Kidney (tissue), 22 donors: ENCODE measurements at places on chromosomes 16 and 17. TPM values are rescaled to one million over a fixed set of nuclear protein-coding genes. Genes with fewer than 3 reads are reported as not detected.

DNA sequence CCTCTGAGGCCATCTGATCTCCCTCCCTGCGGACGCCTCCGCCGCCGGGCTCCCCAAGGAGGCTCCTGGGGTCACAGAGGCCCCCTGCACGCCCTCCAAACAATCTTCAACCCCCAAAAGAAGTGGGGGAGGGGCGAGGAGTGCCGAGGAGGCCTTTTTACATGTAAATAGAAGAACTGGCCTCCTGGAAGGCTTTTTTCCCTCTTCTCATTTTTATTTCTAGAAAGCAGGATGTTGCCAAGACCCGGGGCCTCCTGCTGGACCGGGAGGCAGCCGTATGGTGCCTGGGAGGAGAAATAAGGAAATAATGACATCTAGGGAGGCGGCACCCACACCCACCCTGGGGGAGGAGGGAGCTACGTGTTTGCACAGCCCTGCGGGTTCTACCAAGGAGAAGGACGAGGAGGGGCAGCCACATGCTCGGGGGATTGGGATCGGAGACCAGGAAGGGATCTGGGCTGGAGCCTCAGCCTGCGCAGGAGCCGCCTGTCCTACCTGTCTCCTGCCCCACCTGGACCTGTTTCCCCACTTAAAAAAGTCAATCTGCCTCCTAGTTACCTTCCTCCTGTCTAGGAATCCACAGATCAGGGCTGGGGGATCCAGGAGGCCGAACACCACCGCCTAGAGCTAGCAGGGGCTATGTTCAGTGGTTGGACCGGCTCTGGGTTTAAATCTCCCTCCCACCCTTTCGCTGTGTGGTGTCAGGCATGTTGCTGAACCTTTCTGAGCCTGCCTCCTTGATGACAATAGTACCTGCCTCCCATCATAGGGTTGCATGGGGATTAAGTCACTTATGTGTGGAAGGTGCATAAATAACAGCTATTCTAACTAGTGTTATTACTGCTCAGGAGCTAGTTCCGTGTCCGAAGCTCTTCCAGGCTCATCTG is 175.7 kb upstream of the GSE1 start:
- H3K27ac ChIP-seq: no peak overlapping the region
- H3K4me3 ChIP-seq: no peak overlapping the region
- peaks cover 4% of the 10 kb centered on the region for H3K4me1 ChIP-seq

The CCL16 gene
- total RNA-seq: 0.79 TPM

The CES1 gene
- 11.9 TPM for total RNA-seq

DNA sequence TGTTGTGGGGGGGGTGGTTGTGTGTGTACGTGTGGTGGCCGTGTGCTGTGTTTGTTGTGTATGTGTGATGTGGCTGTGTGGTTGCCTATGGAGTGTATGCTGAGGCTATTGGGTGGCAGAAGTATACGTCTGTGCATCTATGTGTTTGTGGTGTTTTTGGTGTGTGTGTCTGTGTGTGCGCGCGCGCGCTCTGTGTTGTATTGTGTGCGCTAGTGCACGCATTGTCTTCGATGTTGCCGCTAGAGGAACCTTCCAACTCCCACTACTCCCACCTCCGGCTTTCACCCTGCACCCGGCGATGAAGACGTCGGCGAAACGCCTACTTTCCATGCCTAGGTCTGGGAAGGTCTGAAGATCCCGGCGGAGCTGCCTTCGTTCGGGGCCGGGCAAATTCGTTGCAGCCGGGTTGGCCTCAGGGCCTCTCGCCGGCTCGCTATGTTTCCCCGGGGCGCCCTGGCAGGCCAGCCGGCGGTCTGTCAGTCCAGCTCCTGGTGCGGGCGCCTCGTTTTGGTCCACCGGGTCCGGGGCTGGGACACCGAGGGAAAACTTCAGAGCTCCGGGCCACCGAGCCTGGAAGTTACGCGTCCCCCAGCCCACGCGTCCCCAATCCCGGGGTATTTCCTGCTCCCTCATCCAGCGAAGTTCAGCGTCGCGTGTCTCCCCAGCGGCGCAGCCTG is 5.2 kb upstream of the DLX4 start:
- no peak overlapping the region for H3K27ac ChIP-seq
- no peak overlapping the region for H3K4me3 ChIP-seq
- DNase-seq: no peak
- H3K27me3 ChIP-seq: peaks cover 60% of the 10 kb centered on the region
- no peaks in the 10 kb centered on the region for H3K4me1 ChIP-seq

The KRT40 gene
- total RNA-seq: not detected

DNA sequence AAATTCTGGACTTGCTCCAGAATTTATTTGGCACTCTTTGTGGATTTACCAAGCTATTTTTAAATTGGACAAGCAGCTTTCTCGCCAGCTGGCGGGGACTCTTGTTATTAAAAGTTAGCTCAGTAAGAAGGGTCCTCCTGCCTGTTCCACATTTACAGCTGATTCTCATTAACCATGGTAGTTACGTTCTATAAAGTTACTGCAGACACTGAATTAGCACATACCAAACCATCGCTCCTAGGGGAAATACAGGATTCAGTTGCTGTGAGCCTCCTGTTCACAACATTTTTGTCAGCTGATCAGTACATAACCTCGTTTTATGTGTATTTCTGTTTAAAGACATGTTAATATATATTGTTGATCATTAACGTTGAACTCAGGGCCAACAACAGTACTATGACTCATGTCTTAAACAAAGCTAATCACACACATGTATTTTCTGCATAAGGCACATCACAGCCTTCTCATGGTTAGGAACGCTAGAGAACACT is 4.2 kb downstream of the LDAF1 start:
- peaks cover 2% of the 10 kb centered on the region for H3K36me3 ChIP-seq
- peaks cover 16% of the 10 kb centered on the region for H3K4me1 ChIP-seq
- peak overlapping the region; percentile 38 for H3K27ac ChIP-seq
- no peak overlapping the region for H3K4me3 ChIP-seq
- no peak for DNase-seq

DNA sequence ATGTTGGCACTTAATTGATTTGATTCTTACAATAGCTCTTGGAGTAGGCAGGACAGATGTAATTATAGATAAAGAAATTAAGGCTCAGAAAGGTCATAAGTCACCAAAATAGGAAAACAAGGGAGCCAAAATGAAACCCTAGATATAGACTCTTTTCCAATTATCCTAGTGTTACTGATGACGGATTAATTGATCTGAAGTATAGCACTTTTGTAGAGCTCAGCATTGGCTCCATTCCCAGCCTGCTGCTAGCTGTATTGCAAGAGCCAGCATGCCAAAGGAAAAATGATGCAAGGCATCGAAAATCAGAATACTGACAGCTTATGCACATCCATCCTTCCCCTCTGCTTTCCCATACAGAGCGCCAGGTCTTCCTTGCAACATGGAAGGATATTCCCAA is 21.6 kb upstream of the RASL10B start:
- H3K36me3 ChIP-seq: no peaks in the 10 kb centered on the region
- DNase-seq: no peak
- H3K4me3 ChIP-seq: no peak overlapping the region
- H3K4me1 ChIP-seq: peaks cover 8% of the 10 kb centered on the region
- H3K27me3 ChIP-seq: no peaks in the 10 kb centered on the region

The C16orf46 gene
- total RNA-seq: 1.7 TPM

GRCh38 chr16:54938212-54939028 is 7.8 kb downstream of the IRX5 start:
- no peaks in the 10 kb centered on the region for H3K4me1 ChIP-seq
- H3K27me3 ChIP-seq: peaks cover 53% of the 10 kb centered on the region
- peak; percentile 64 for DNase-seq
- no peak overlapping the region for H3K4me3 ChIP-seq
- no peak overlapping the region for H3K27ac ChIP-seq
- H3K36me3 ChIP-seq: no peaks in the 10 kb centered on the region

The PSMD11 gene
- total RNA-seq: 67.5 TPM

GRCh38 chr17:69497161-69497560 is 82.7 kb downstream of the MAP2K6 start:
- no peak for DNase-seq
- no peaks in the 10 kb centered on the region for H3K36me3 ChIP-seq
- H3K27ac ChIP-seq: no peak overlapping the region
- H3K4me1 ChIP-seq: no peaks in the 10 kb centered on the region
- no peaks in the 10 kb centered on the region for H3K27me3 ChIP-seq

GRCh38 chr17:78780335-78780734 is 1.7 kb downstream of the CYTH1 start:
- DNase-seq: no peak
- no peak overlapping the region for H3K4me3 ChIP-seq
- no peaks in the 10 kb centered on the region for H3K27me3 ChIP-seq
- H3K27ac ChIP-seq: peak overlapping the region; percentile 55
- peaks cover 10% of the 10 kb centered on the region for H3K4me1 ChIP-seq

DNA sequence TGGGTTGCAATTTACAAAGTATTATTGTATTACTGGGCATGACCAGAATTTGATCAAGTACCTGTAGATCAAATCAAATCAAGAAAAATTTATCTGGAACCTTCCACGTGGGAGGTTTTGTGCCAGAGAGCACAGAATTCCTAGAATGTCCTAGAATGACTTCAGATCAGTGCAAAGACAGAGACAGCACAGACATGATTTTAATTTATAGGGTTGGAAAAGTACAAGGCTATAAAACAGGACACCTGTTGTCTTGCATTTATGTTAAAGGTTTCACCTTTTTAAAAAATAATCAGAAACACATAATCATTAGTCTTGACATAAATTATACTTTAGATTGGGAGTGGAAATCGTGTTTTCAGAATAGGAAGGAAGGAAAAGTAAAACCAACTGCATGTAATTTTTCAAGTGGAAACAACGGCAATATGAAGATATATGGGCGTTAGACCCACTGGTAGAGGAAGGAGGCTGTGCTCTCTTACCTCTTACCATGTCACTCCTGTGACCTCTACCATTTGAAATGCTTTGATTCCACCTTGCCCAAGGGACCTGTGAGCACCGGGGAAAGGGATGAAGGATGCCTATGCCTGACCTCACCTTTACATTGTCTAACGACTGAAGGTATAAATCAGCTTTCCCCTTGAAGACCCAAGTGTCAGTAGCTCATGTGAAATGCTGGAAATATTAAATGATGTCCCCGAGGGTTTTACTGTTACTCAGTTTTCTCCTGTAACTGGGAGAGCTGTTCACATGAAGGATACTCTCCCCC is 100.4 kb downstream of the SNX11 start:
- H3K36me3 ChIP-seq: no peaks in the 10 kb centered on the region
- DNase-seq: no peak
- H3K4me3 ChIP-seq: no peak overlapping the region

DNA sequence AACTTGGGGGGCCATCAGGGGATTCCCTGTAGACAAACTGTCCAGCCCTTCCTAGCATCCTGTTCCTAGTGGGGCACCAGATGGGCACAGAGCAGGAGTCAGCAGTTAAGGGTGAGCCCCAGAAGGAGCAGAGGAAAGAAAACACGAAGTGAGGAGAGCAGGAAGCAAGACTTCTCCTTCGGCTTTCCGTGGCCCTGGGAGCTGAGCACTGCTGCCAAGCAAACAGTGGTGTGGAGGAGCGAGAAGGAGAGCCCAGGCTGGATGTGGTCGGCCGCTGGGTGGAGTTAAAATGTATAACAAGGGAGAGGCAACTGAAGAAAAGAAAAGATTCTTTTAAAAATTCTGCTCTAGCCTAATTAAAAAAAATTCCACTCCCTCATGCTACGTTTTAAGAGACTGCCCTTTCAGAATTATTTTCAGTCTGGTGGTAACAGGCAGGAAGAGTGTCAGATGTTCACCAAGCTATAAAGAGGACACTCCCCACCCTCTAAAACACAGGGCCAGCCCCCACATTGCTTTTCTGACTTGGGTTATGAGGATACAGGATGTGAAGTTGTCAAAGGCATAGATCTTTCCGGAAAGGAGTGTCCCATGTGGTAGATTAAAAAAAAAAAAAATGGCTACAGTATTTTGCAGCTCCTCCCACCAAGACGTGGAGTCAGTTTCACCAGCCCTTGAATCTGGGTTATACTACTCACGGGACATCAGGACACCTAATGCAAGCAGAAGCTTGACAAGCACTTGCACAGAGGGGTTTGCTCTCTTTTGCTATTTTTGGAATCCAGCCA is 74.9 kb upstream of the ZFHX3 start:
- H3K4me1 ChIP-seq: no peaks in the 10 kb centered on the region
- no peaks in the 10 kb centered on the region for H3K27me3 ChIP-seq
- H3K27ac ChIP-seq: peak overlapping the region; percentile 86
- no peaks in the 10 kb centered on the region for H3K36me3 ChIP-seq

The ASGR1 gene
- total RNA-seq: 2.1 TPM

DNA sequence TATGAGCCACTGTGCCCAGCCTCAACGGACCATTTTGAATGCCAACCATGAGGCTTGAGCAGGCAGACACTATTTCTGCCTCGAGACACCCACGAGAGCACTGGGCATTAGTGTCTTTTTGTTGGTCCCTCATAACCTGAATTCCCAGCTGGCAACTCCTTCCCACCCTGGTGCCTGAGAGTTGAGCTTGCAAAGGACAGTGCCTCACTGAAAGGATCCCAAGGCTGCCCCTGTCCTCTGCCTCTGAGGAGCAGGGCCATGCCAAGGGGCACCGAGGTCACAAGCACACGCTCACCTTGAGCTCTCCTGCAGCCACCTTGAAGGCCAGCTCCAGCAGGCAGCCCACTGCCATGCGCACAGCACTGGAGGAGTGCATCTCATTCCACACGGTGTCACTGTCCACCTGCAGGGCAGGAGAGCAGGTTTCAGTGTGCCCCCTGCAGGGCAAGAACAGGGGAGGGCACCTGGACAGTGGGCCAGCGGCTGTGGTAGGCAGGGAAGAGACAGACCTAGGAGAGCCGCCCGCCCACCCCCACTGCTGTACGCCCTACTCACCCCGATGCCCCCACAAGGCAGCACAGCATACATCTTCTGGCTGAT is 12.8 kb downstream of the G6PC3 start:
- no peak overlapping the region for H3K27ac ChIP-seq
- no peak overlapping the region for H3K4me3 ChIP-seq
- no peak for DNase-seq
- H3K27me3 ChIP-seq: no peaks in the 10 kb centered on the region

DNA sequence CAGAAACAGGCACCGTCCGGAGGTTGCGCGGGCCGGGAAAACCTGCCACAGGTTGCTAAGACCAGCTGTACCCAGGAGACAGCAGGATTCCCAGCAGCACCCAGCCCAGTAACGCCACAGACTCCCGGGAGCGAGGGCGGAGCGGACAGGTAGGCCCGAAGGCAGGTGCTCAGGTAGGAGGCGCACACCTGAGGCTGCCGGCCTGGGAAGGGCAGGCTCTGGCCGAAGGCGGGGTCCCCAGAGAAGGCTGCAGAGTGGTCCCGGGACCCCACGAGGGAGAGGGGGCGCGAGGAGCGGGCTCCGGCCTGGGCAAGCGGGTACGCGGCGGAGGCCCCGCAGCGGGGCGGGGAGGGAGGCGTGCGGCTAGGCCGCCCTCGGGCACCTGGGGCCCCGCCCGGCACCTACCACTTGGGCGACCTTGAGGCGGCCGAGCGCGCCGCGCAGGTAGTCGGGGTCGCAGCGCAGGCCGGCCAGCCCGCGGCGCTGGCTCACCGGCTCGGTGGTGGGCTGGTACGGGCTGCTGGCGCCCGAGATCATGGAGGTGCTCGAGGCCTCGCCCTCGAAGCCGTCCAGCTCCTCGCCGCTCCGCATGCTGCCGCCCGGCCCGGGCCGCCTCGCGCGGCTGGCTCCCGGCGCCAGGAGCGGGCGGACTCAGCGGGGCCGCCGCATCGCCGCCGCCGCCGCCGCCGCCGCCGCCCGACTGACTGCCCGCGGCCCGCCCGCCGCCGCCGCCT is 441 bp downstream of the CMTM4 start:
- peak overlapping the region; percentile 76 for H3K4me3 ChIP-seq
- peak overlapping the region; percentile 83 for H3K27ac ChIP-seq
- no peaks in the 10 kb centered on the region for H3K36me3 ChIP-seq
- DNase-seq: peak; percentile 82

The EFCAB5 gene
- total RNA-seq: 1.4 TPM
